ENCODE measurements at places on chromosomes 11 and 22. TPM values are rescaled to one million over a fixed set of nuclear protein-coding genes. Genes with fewer than 3 reads are reported as not detected.

HOATZ gene
- not detected for total RNA-seq

MOGAT2 gene
- 110 TPM for total RNA-seq

GRCh38 chr11:70087446-70088167, 9.5 kb downstream of the ANO1 start:
- H3K27ac ChIP-seq = no peak overlapping the region
- DNase-seq = no peak
- no peaks in the 10 kb centered on the region for H3K36me3 ChIP-seq
- H3K27me3 ChIP-seq = no peaks in the 10 kb centered on the region
- H3K4me3 ChIP-seq = no peak overlapping the region

DNA sequence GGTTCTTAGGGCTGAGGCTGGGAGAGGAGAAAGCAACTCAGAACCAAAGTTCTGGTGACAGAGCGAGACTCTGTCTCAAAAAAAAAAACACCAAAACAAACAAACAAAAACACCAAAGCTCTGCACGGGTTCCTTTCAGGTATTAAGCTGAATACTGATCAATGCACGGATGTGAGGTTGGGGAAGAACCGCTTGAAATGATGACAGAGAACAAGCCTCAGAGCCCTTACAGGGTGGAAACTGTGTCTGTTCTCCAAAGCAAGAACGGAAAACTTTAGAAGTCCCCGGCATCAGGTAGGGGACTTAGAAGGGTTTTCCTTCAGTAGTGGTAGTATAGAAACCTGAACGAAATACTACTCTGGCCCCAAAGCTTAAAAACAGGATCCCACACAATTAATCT, 260.0 kb downstream of the TBC1D22A start:
- no peaks in the 10 kb centered on the region for H3K36me3 ChIP-seq
- no peaks in the 10 kb centered on the region for H3K4me1 ChIP-seq
- no peaks in the 10 kb centered on the region for H3K27me3 ChIP-seq
- no peak overlapping the region for H3K27ac ChIP-seq
- H3K4me3 ChIP-seq = no peak overlapping the region

MIOX gene
- total RNA-seq = not detected

DNA sequence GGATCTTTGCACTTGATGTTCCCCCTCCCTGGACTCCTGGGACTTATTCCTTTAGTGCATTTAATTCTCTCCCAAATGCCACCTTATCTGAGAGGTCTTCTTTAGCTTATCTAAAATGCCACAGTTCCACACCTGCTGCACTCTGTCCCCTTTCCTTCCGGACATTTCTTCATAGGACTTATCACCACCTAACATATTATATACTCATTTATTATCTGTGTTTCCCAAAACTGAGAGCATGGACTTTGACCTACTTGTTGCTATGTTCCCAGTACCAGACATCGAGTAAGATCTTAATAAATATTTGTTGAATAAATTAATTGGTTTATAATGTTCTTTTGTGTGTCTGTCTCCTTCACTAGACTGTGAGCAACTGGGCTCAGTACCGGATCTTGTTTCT, 585.3 kb downstream of the INSC start:
- H3K4me3 ChIP-seq = no peak overlapping the region
- H3K27me3 ChIP-seq = no peaks in the 10 kb centered on the region
- no peak overlapping the region for H3K27ac ChIP-seq
- peaks cover 11% of the 10 kb centered on the region for H3K4me1 ChIP-seq

DNA sequence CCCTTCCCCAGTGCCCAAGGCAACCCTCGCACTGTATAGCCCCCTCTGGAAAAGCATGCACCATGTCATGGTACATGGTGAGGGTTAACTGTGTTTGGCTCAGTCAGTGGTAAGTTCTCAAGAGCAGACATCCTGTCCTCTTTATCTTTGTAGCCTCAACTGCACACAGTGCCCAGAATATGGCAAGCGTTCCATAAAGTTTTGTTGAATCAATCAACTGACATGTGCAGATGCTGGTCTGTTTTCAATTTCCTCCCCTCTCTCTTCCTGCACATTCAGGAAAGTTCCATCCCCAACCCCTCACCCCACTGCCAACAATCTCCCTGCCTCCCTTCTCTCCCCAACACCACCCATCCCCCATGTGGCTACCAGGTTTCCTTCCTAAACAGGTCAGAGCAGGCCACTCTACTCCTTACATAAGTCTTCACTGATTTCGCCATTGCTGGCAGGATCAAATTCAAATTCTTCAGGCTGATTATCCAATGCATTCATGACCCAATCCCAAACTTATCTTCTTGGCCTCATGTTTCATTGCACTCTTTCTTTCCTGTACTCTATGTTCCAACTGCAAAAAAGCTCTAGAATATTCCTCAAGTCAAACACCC, 15.5 kb upstream of the TMPRSS5 start:
- no peak overlapping the region for H3K4me3 ChIP-seq
- H3K4me1 ChIP-seq = no peaks in the 10 kb centered on the region
- H3K27me3 ChIP-seq = no peaks in the 10 kb centered on the region
- H3K36me3 ChIP-seq = no peaks in the 10 kb centered on the region

DNA sequence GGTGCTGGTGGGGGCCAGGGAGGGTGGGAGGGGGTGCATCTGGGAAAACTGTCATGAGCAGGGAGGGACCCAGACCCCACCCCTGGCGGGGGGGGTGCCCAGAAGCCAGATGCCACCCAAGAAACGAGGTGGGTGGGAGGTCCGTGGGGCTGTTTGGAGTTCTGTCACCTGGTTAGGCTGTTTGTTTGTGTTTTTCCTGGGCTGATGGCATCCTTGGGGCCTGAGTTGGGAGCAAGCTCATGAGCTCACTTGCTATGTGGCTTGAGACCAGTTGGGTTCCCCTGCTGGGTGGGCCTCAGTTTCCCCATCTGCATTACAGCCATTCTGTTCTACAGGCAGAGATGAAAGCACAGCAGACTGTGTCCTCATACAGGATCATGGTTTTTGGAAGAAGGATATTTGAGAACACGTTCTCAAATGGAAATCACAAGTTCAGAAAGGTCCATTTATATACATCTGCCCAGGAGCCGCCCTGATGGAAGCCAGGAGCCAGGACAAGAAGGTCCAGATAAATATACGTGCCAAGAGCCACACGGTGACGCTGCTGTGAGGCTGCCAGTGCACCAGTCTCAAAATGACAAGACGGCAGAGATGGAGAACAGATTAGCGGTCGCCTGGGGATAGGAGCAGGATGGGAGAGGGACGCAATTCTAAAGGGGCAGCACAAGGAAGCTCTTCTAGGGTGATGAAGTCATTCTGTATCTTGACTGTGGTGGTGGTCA, 312.9 kb downstream of the MN1 start:
- DNase-seq = peak; percentile 68
- no peak overlapping the region for H3K4me3 ChIP-seq
- no peaks in the 10 kb centered on the region for H3K27me3 ChIP-seq
- H3K4me1 ChIP-seq = no peaks in the 10 kb centered on the region

TRIM51 gene
- total RNA-seq = not detected

GRCh38 chr11:95867105-95867504, 56.8 kb downstream of the MTMR2 start:
- H3K27ac ChIP-seq = no peak overlapping the region
- H3K36me3 ChIP-seq = no peaks in the 10 kb centered on the region

- peaks cover 22% of the 10 kb centered on the region for H3K36me3 ChIP-seq
- no peaks in the 10 kb centered on the region for H3K4me1 ChIP-seq
- no peaks in the 10 kb centered on the region for H3K27me3 ChIP-seq
These were observed 4.3 kb downstream of the SBF1 start for GRCh38 chr22:50470491-50470890.
